ENCODE measurements at places on chromosomes 1 and 21.

DNA sequence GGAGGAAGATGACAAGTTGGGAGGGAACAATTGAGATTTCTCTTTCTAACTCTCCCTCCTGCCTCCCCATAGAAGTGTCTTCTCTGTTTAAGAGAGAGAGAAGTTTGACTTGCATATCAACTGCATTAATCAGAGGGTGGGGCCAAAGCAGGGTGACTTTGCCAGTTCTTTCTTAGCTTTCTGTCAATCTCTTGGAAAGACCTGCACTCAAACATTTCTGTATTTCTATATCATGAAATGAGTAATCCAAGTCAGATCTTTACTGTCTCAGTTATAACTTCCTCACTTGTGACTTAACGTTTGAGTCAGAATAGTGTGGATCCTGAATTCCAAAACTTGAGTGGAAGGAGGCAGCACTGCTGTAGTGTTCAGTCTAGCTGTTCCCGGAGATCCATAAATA, 180.8 kb upstream of the KCNK2 start:
- DNase-seq, result no peak

DNA sequence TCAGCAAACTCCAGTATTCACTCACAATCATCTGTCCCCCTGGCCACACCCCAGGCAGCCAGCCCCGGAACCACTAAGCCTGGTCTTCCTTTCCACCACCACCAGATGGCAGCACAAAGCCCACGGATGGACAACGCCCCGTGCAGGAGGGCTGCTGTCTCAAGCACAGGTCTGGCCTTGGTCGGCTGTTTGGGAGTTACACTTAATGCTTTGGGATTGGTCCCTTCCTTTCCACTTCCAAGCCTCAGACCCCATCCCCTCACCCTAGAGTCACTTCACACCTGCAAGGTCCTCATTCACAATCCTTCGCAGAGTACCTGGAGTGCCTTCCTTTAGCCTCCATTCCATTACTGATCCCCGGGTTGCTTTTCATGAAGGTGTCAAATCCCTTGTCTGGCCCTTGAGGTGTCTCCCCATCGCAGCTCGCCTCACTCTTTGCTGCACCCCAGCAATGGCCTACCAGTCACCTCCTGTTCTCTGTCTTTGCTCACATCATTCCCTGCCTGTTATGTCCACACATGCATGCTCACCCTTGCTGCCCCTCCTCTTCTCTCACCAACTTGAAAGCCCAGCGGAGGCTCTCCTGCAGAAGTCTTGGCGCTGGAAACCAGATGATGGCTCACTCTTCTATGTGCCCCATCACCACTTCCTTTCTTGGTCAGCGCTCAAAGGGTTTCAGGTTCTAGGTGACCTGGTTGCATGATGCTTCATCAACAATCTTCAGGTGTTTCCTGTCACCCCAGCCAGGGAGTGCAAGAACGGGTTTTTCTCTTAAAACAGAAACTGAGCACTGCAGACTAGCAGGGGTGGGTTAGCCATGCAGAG, 24.9 kb upstream of the KCNA2 start:
- peak; percentile 86 for DNase-seq

GRCh38 chr21:17775431-17776126, 43.6 kb downstream of the C21orf91 start:
- DNase-seq, result no peak

DNA sequence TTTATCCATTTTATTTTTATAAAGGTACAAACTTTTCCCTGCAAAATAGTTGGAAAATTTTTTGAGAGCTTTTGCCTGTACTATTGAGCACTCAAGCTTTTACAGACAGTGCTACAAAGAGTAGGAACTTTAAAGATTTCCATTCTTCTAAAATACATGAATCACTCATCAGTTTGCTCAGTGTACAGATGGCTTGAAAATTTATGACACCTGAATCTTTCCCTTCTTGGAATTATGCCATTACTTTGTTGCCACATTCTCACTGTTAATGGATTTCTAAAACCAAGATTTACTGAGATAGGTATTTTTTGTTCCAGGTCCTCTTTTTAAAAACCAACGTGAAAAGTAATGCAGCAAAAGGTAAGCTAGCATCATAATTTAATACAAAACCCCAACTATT, 76.0 kb downstream of the GPATCH2 start:
- DNase-seq, result no peak

DNA sequence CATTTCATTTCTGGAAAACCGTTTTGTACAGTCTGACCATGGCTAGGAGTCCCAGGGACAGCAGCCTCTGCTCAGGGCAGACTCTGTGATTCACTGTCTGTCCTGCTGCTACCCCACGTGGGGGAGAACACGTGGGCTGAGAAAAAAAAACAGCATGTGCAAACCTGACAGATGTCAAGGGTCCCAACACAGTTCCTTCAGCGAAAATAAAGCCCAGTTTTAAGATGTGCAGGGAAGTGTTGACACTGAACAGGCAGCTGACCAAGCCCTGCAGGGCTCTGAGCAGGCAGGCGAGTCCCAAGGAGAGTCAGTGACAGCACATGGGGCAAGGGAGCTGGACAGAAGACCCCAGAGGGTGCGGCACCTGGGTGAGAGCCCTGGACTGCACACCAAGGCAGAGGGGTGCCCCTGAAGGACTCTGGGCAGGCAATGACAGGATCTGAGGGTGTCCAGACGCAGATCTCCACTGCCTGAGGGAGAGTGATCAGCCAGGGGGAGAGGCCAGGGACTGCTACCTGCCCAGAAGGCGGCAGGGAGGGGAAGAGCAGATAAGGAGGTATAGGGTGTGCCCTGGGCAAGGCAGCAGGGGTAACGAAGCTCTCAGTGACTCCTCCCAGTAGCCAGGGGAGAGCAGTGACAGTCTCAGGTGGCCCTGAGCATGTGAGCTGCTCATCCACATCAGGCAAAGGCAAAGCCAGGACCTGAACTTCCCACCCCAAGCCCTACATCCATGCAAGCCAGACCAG, 5.1 kb upstream of the SPATC1L start:
- no peak for DNase-seq

DNA sequence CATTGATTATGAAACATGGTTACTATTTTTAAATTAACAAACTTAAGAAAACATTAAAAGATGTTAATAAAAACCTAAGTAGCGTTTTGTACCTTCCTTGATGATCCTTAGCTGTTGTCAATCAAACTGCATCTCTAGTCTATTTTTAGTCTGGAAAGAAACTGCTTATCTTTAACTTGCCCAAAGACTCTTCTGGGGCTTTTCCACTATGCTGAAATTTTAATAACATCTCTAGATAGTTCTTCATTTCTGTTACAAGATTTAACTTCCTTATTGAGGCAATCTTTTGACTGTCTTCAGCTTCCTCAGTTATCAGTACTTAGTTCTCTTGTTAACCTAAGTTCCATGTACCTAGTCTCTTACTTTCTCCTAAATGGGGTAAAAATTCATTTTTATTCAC, 135.9 kb upstream of the HMCN1 start:
- DNase-seq, result no peak

DNA sequence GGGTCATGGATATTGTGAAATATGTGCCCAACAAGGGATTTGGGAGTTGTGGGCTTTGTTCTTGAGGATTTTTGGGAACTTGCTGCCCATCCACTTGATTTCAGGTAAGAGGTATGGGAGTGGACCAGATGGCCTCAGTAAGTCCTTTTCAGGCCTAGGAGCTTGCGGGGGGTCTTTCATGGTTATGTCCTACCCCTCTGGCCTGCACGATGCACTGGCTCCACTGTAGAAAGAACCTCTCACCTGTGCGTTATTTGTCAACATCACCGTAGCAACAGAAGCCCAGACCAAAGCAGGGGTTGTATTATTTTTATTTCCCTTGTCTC, 8.6 kb downstream of the RIIAD1 start:
- DNase-seq, result no peak

GRCh38 chr1:64474133-64474532, 4.2 kb downstream of the CACHD1 start:
- DNase-seq, result no peak

DNA sequence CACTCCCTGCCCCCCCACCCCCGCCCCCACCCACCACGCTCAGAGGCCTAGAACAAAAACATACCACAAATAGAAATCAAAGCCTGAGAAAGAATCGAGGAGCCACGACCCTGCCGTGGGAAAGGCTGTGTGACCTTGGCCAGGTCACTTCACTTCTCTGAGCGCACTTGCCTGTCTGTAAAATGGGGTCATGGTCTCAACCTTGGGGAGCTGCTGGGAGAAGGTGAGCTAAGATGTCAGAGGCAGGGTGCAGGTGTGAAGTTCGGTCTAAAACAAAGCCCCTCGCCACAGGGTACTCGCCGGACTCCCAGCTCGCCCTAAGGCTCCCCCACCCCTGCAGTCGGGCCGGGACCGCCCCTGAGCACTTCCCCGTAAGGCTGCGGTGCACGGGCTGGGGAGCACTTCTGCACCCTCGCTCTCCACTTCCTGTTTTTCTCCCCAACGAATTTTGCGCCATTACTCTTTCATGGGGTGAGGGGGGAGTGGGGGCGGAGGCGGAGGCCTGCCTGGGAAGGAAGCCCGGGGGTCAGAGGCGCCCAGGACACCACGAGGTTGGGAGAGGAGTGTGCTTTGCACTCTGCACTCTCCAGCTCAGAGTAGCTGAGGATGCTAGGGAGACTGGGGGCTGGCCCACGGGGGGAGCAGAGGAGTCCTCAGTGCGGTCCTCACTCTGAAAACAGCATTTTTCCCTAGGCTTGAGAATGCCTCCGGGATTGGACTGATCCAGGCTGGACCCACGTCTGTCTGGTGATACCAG, 21.9 kb upstream of the PIK3CD start:
- DNase-seq, result peak; percentile 56

DNA sequence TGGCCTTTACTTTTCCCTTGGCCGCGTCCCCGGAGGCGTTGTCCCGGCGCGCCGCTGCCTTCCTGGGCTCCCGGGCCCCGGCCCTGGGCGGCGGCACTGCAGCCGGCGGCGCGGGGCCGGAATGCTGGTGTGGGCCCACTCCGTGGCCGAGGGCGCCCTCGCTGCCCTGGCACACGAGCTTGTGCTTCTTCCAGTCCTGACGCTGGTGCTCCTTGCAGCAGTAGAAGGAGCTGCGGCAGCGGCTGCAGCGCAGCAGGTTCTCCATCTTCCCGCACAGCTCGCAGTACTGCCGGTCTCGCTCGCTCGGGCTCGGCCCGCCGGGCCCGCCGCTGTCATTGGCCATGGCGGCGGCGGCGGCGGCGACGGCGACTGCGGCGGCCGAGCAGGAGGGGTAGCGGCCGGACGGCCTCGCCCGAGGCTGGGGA, 529 bp downstream of the EGLN1 start:
- DNase-seq, result peak; percentile 23

DNA sequence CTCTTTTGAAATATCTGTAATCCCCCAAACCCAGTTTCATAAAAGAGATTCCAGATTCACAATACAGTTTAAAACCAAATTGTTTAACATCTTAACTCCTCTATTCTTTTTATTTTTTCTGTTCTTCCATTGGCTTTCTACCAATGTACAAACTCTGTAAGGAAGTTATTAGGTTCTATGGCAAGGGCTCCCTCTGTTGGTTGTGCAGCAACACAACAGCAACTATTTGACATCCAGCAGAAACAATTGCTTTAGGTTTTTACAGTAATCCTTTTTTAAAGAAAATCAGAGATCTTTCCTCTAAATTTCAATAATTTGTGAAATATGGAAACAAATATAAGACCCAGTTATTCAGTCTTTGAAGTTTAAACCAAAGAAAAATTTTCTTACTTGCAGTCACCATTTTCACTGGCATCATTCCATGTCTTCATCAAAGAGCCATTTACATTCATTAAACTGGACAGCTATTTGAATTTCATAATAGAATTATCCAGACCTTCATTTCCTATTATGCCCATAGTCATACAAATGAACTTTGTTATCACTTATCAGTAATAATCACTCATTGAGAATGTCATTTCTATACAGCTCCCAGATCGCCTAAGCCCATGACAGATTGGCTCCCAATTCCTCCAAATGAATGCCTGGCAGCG, 46.5 kb upstream of the RNF11 start:
- peak; percentile 7 for DNase-seq

- DNase-seq, result no peak
Observed at GRCh38 chr21:45963232-45963570, 18.4 kb upstream of the COL6A1 start.

- no peak for DNase-seq
Observed at GRCh38 chr1:194133152-194133551, 946.7 kb upstream of the B3GALT2 start.

- no peak for DNase-seq
Observed at GRCh38 chr1:23979387-23979880, 693 bp downstream of the SRSF10 start.

GRCh38 chr1:44101328-44101727, 17.3 kb upstream of the KLF17 start:
- DNase-seq, result no peak

DNA sequence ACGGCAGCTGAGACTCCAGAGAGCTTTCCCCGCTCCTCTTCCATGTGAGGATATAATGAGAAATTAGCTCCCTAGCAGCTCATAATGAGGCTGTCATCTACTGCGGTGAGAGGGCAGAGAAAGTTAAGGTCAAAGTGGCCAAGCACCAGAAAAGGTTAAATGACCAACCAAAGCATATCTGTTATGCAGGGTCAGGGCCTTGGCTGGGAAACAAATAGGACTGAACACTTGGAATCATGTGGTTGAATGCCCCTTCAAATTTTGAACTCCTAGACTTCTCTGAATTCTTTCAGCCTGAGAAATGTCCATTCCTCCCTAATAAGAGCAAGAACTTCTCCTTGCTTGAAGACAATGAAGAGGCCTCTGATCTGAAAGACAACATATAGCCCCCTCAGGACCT, 115.9 kb downstream of the TM2D1 start:
- no peak for DNase-seq

DNA sequence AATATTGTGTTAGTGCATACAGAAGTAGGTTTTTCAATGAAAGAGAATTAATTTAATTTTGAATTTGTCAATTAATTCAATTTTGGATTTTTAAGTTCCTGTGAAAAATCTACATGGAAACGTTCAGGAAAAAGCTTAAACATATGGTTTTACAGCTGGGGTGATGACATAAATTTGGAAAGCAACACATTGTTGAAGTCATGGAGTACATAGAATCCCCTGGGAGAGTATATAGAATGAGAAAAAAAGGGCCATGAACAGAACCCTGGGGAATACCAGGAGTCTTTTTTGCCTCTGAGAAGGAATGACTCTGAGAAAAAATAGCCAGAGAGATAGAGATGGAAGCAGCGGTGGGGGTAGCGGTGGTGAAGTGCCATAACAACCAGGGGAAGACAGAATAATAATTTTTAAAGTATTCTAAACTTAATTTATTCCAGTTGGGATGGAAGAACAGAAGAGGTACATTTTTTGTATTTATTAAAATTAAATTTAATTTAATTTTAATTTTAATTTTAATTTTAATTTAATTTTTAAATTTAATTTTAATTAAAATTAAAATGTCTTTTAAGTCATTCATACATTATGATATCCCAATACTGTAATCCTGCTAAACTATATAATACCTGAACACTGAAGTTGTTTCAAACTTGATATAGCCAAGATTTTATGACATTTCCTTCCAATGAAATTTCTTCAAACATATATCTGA, 48.9 kb downstream of the NME7 start:
- no peak for DNase-seq

GRCh38 chr1:10494754-10495474, 20.2 kb downstream of the PEX14 start:
- peak; percentile 79 for DNase-seq

DNA sequence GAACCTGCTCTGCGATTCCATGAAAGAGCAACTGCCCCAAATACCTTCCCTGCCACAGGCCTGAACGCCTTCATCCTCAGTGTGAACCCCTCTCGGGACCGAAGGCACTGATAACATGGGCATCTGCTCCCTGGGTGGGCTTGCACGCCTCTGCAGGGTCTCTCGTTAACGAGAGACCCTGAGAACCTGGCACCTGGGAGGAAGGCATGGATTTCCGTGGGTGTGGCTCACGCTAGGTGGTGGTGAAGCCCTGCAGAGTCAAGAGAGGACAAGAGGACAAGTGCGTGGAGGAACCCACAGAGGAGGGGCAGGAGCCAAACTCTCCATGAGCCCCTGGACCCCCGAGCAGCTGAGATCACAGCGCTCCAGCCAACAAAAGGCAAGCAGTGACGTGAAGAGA, 26.8 kb upstream of the COL6A2 start:
- no peak for DNase-seq
